CD4-positive, alpha-beta memory T cell (primary cell): ENCODE measurements at places on chromosomes 4 and X. TPM values are rescaled to one million over a fixed set of nuclear protein-coding genes. Genes with fewer than 3 reads are reported as not detected.

DNA sequence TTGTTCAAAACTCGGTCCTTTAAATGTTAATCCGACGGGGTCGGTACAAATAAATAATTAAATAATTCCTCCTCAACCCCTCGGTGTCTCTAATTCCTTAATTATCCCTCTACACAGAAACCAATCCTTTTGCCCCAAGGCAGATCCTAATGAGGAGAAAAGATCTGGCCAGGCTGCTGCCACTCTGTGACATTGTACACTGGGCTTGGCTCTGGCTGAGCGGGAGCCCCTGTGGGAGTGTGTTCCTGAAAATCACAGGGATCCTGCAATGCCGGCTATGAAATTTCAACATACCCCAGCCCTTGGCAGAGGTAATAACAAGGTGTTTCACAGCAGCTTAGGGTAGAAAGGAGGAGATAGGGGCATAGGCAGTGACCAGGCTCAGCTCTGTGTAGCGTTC is 96.0 kb downstream of the DHRSX start:
- no peaks in the 10 kb centered on the region for H3K4me1 ChIP-seq
- no peak overlapping the region for H3K4me3 ChIP-seq
- H3K27ac ChIP-seq: no peak overlapping the region
- no peaks in the 10 kb centered on the region for H3K27me3 ChIP-seq

- H3K27ac ChIP-seq: no peak overlapping the region
- no peaks in the 10 kb centered on the region for H3K36me3 ChIP-seq
- no peaks in the 10 kb centered on the region for H3K4me1 ChIP-seq
- no peak overlapping the region for H3K4me3 ChIP-seq
- H3K27me3 ChIP-seq: no peaks in the 10 kb centered on the region
- DNase-seq: no peak
These were observed 4.7 kb upstream of the CLCN4 start for GRCh38 chrX:10152086-10152485.

DNA sequence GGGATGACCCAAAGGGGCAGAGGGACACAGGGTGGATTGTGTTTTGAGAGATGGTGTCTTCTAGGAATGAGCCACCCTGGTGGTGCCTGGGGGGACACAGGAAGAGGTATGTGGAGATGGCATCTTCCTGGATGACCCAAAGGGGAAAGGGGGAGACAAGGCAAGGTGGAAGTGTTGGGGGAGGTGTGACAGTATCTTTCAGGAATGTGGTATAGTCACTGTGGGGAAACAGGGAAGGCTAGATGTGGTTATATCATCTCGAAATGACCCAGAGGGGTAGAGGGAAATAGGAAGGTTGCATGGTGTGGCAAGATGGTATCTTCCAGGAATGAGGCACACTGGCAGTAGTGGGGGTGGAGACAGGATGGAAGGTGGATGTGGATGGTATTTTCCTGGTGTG is 62.9 kb downstream of the MAOA start:
- H3K36me3 ChIP-seq: no peaks in the 10 kb centered on the region
- no peak overlapping the region for H3K27ac ChIP-seq
- no peak overlapping the region for H3K4me3 ChIP-seq
- no peaks in the 10 kb centered on the region for H3K27me3 ChIP-seq
- no peaks in the 10 kb centered on the region for H3K4me1 ChIP-seq

- no peaks in the 10 kb centered on the region for H3K36me3 ChIP-seq
- H3K4me1 ChIP-seq: peaks cover 37% of the 10 kb centered on the region
- no peak for DNase-seq
- H3K4me3 ChIP-seq: no peak overlapping the region
- no peak overlapping the region for H3K27ac ChIP-seq
These were observed 186.1 kb downstream of the CAMK2D start for GRCh38 chr4:113575401-113575800.

- H3K36me3 ChIP-seq: no peaks in the 10 kb centered on the region
- H3K27ac ChIP-seq: no peak overlapping the region
- no peaks in the 10 kb centered on the region for H3K4me1 ChIP-seq
- no peaks in the 10 kb centered on the region for H3K27me3 ChIP-seq
- DNase-seq: no peak
These were observed 57.2 kb downstream of the PPP2R2C start for GRCh38 chr4:6415031-6415705.

DNA sequence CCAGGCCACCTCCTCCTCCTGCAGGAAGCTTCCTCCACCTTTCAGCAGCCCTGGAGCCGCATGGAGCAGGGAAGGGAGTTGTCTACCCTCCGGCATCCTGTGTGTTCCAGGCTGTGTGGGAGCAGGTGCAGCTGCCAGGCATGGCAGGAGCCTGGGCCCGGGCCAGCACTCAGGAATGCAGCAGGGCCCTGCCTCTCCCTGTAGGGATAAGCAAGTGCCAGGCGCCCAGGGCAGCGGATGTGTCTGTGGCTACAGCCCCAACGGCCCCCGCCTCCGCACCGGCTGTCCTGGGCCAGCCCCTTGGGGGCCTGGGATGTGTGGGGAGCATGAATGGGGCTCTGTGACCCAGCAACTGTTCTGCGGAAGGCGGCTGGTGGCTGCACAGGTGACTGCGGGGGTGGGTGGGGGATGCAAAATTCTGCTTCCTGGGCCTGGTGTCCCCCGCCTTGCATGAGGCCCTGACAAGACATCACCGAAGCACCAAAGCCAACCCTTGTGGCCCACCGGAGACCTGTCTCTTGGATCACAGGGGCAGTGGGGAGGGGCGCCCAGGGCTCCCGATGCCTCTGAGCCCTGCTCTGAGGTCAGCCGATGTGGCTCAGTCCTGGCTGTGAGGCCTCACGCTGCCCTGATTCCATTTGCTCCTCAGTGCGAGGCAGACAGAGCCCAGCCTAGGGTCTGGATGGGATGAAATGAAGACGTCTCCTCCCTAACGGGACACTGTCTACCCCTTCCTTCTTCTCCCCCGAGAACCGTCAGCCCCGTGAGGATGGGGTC is 1.4 kb upstream of the DOK7 start:
- H3K4me3 ChIP-seq: no peak overlapping the region
- no peak for DNase-seq
- no peaks in the 10 kb centered on the region for H3K4me1 ChIP-seq
- no peaks in the 10 kb centered on the region for H3K27me3 ChIP-seq

DNA sequence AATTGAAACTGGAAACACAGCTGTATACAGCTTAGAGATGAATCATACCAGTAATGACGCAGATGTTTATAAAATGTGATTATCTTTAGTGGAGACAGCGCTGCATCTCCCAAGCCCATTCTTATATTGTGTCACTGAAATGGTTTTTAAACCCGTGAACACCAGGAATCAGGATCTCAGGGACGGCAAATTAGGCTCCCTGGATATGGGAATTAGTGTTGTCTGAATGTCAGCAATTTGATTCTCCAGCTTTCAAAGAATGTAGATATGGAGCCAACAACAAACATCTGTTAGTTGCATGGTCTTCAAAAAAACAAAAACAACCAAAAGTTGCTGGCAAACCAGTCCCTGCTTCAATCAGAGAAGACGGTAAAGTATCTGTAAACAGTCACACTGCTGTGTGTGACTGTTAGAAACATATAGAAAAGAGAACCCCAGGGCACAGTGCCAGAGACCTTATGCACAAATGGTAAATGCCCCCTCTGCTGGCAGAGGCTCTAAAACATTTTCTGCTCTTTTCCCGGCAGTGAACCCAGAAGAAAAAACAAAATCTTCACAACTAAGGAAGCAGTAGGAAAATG is 351.9 kb upstream of the FTHL17 start:
- no peak overlapping the region for H3K4me3 ChIP-seq
- H3K27me3 ChIP-seq: no peaks in the 10 kb centered on the region
- no peak overlapping the region for H3K27ac ChIP-seq
- DNase-seq: no peak

DNA sequence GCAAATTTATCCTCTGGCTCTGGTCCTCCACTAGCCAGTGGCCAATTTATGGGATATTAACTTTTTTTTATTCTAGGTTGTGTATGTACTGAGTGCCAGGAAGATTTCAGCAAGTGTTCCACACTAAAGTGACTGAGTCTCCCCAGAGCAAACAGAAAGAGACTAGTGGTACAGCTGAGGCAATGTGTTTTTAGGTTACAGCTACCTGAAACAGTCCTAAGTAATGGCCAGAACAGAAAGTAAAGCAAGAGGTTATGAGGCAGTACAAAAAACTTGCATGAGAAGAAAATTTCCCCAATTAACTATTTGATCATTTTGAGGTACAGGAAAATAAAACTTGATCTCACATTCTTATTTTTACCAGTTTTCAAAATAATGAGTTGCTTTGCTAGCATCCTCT is 31.2 kb downstream of the PRDM8 start:
- no peak overlapping the region for H3K4me3 ChIP-seq
- H3K4me1 ChIP-seq: no peaks in the 10 kb centered on the region
- H3K36me3 ChIP-seq: no peaks in the 10 kb centered on the region
- DNase-seq: no peak

DNA sequence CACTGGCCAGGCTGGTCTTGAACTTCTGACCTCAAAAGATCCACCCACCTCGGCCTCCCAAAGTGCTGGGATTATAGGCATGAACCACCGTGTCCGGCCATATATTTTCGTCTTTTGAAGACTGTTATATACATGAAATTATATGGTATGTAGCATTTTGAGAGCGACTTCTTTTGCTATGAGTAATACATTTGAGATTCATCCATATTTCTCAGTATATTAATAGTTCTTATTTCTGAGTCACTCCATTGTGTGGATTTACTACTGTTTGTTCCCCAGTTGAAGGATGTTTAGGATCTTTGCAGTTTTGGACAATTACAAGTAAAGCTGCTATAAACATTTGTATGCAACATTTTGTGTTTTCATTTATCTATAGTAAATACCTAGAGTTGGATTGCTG is 34.9 kb downstream of the GNL3L start:
- no peak overlapping the region for H3K27ac ChIP-seq
- H3K36me3 ChIP-seq: peaks cover under 1% of the 10 kb centered on the region
- no peaks in the 10 kb centered on the region for H3K4me1 ChIP-seq

Gene USP26
- total RNA-seq: not detected
